MCF 10A (cell line): ENCODE measurements at places on chromosomes 7 and 10. TPM values are rescaled to one million over a fixed set of nuclear protein-coding genes. Genes with fewer than 3 reads are reported as not detected.

The INMT gene
- total RNA-seq: not detected in 2 replicates

The SCIN gene
- total RNA-seq: not detected in 2 replicates

GRCh38 chr10:48683868-48684267 is 805 bp upstream of the WDFY4 start:
- no peak for DNase-seq
- H3K27me3 ChIP-seq: peaks cover 31% of the 10 kb centered on the region

GRCh38 chr7:71558806-71559613 is 427.1 kb downstream of the GALNT17 start:
- H3K36me3 ChIP-seq: no peaks in the 10 kb centered on the region
- H3K27ac ChIP-seq: no peak overlapping the region
- DNase-seq: no peak
- no peak overlapping the region for H3K4me3 ChIP-seq
- no peaks in the 10 kb centered on the region for H3K4me1 ChIP-seq

DNA sequence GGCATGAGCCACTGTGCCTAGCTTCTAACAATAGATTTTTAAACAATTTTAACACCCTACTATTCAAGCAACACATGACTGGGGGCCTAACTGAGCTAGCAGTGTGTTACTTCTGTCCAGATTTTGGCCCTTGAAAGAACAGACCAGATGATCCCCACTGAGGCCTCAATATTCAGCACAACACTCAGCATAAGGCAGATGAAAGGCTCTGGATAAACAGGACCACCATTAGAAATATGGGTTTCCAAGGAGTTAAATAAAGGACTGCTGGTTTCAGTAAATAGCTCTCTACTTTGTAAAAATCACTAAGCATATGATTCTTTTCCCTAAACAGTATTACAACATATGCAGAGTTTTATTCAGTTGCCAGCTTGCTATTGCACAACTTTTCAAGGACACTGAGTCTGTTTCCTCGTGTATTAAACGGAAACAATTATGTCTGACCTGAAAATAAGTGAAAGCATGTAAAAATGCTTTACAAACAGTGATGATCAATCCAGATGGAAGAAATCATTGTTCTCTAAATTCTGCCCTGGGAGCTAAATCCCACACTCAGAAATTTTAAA is 23.8 kb upstream of the FZD1 start:
- peak; percentile 72 for DNase-seq
- H3K4me3 ChIP-seq: peak overlapping the region; percentile 35
- peak overlapping the region; percentile 89 for H3K27ac ChIP-seq
- no peaks in the 10 kb centered on the region for H3K36me3 ChIP-seq
- peaks cover 39% of the 10 kb centered on the region for H3K4me1 ChIP-seq

The NXPH1 gene
- total RNA-seq: not detected in 2 replicates

The TUBAL3 gene
- total RNA-seq: 0.22 and 0.44 TPM in 2 replicates

The ZNF425 gene
- total RNA-seq: 2.6 and 3.3 TPM in 2 replicates

GRCh38 chr10:24603333-24603732 is 120.4 kb downstream of the ARHGAP21 start:
- peaks cover 61% of the 10 kb centered on the region for H3K36me3 ChIP-seq
- H3K4me1 ChIP-seq: peaks cover 9% of the 10 kb centered on the region
- no peaks in the 10 kb centered on the region for H3K27me3 ChIP-seq
- H3K4me3 ChIP-seq: no peak overlapping the region

- H3K4me1 ChIP-seq: peaks cover 6% of the 10 kb centered on the region
- H3K27ac ChIP-seq: no peak overlapping the region
- no peak for DNase-seq
Measured at GRCh38 chr7:73642834-73643233, 18.5 kb upstream of the MLXIPL start.

The C7orf57 gene
- total RNA-seq: 0.37 and 0.52 TPM in 2 replicates

GRCh38 chr7:127761196-127761595 is 109.2 kb downstream of the SND1 start:
- H3K4me3 ChIP-seq: no peak overlapping the region
- H3K27me3 ChIP-seq: no peaks in the 10 kb centered on the region
- peaks cover 26% of the 10 kb centered on the region for H3K36me3 ChIP-seq
- H3K4me1 ChIP-seq: no peaks in the 10 kb centered on the region

DNA sequence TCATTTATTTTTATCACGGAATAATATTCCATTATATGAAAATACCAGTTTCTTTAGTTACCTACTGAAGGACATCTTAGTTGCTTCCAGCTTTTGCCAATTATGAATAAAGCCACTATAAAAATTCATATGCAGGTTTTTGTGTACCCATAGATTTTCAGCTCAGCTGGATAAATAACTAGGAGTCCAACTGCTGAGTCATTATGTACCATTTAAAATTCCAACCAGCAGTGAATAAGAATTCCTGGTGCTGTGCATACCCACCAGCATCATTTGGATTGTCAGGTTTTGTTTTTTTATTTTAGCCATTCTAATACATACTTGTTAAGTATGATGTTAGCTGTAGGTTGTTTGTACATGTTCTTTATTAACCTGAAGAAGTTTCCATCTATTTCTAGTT is 14.5 kb downstream of the FAM24B start:
- peak overlapping the region; percentile 45 for H3K4me3 ChIP-seq
- H3K27ac ChIP-seq: peak overlapping the region; percentile 99
- H3K27me3 ChIP-seq: no peaks in the 10 kb centered on the region
- peak; percentile 33 for DNase-seq

DNA sequence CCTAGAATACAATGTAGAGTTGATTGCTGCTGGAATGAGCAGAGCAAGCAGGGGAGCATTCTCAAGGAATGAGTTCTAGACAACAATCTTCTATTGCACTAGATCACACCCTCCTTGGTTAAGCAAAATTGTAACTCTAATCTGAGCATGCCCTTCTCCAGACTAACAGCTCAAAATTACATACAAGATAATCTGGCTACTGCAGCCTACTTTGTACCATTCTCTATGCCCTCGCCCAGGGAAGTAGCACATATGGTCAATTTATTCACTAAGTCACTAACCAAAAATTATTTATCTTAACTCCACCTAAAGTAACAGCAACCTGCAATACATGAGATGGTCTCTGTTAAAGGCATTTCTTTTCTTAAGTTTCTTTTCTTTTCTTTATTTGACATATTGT is 42.5 kb upstream of the KCTD7 start:
- H3K36me3 ChIP-seq: peaks cover 55% of the 10 kb centered on the region
- H3K4me1 ChIP-seq: peaks cover 17% of the 10 kb centered on the region
- no peak for DNase-seq
- no peak overlapping the region for H3K27ac ChIP-seq
- no peak overlapping the region for H3K4me3 ChIP-seq
- no peaks in the 10 kb centered on the region for H3K27me3 ChIP-seq

The EMX2 gene
- total RNA-seq: not detected in 2 replicates

The CDNF gene
- 1.9 and 2.9 TPM in 2 replicates for total RNA-seq

The PGAM2 gene
- total RNA-seq: not detected in 2 replicates

The SORCS1 gene
- 0.54 TPM in 1 of 2 replicates, not detected in the other for total RNA-seq

DNA sequence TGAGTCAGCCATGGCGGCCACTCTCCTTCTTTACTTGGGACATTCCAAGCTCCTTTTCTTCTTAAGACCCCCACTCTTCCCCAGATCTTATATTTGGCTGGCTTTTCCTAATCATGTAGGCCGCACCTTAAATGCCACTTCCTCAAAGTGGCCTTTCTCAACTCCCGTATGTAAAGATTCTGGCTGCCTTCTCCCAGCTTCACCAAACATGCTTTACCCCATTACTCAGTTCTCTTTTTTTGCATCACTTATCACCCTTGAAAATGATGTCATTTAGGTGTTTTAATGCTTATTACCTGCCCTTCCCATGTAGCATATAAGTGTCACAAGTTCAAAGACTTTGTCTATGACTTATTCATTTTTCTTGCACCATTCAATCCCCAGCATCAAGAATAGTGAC is 810.1 kb upstream of the CELF2 start:
- no peaks in the 10 kb centered on the region for H3K36me3 ChIP-seq

DNA sequence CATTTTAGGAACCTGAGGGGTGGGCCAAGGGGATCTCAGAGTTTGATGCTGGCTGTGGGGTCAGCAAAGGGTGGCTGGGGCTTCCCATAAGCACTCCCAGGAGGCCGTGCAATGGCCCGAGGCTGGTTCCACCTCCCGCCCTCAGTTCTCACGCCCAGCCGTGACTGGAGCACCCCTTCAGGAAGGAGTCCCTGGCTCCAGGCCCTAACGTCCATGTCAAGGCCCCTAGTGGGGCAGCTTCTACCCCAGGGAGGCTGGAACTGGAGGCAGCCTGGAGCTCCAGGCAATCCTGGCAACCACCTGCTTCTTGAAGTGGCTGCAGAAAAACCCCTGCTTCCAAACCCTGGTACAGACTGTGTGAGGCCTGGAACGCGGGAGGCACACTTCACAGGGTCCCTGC is 165.5 kb downstream of the DIP2C start:
- no peak overlapping the region for H3K27ac ChIP-seq
- no peaks in the 10 kb centered on the region for H3K36me3 ChIP-seq
- H3K27me3 ChIP-seq: peaks cover 11% of the 10 kb centered on the region
- H3K4me1 ChIP-seq: peaks cover 19% of the 10 kb centered on the region

DNA sequence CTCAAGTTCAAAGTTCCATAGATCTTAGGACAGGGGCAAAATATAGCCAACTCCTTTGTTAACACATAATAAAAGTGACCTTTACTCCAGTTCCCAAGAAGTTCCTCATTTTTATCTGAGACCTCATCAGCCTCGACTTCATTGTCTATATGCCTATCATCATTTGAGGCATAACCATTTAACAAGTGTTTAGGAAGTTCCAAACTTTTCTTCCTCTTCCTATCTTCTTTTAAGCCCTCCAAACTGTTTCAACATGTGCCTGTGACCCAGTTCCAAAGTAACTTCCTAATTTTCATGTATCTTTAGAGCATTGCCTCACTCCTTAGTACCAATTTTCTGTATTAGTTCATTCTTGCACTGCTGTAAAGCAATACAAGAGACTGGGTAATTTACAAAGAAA is 569.1 kb downstream of the ANKRD7 start:
- peaks cover 70% of the 10 kb centered on the region for H3K27me3 ChIP-seq
- no peaks in the 10 kb centered on the region for H3K36me3 ChIP-seq
- no peak for DNase-seq
- H3K27ac ChIP-seq: no peak overlapping the region

GRCh38 chr7:73977619-73978618 is 50.1 kb upstream of the ELN start:
- DNase-seq: no peak
- H3K27ac ChIP-seq: no peak overlapping the region
- H3K4me3 ChIP-seq: no peak overlapping the region
- H3K36me3 ChIP-seq: no peaks in the 10 kb centered on the region

DNA sequence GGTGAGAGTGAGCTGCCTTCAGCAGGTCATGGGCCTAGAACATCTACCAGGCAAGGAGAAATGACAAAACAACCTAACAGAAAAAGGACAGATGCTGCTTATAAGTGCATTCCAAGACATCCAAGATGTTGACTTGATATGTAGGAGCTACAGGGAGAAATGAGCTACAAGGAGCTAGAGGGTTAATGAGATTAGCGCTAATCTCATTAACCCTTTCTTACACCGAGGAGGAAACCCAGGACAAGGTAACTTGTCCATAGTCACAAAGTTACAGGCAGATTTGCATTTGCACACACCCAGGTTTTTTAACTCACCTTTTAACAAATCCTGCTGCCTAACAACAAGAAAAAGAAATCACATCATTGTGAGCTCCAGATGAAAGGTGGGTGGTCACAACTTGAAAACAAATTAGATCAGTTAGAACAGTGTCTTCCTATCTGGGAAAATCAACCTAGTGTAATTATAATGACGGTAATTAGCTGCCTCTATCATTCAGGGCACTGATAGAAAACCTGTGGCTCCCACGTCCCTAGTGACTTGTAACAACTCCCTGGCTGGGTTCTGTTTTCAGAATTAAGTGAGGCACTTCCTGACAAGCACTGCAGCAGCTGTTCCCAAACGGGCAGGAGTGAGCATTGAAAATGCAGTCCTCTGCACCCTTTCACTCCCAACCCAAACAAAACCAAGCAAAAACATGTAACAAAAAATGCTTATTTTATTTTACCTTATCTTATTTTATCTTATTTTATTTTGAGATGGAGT is 5.7 kb downstream of the KIAA1549 start:
- H3K27me3 ChIP-seq: no peaks in the 10 kb centered on the region
- H3K4me3 ChIP-seq: no peak overlapping the region
- H3K36me3 ChIP-seq: no peaks in the 10 kb centered on the region
- H3K4me1 ChIP-seq: peaks cover 18% of the 10 kb centered on the region

DNA sequence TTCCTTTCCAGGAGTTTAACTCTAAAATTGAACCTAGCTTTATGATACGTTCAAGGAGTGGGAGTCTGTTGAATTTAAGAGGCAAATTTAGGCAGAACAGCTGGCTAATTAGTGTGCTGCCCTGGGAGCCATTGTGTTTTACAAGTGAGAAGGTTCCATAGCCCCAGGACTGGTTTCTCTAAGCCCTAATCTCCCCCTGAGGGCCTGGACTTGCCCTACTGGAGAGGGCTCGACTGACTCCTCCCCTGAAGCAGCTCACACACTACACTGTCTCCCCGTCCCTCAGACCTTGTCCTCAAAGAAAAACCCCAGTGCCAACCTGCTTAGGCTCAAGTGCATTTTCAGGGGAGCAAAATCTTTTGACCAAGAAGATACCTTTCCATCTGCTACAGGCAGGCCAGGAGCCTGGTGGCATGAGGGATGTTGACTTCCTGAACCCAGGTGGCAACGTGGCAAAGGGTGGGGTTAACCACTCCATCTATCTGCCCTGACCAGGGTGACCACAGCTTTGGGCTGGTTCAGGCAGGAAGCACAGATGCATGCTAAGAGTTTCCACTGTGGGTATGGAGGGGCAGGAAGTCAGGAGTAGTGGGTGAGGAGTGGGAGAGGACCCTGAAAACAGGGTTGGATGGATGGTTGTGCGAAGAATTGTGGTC is 68.9 kb upstream of the CARD11 start:
- peaks cover 24% of the 10 kb centered on the region for H3K27me3 ChIP-seq
- H3K27ac ChIP-seq: no peak overlapping the region
- H3K4me1 ChIP-seq: no peaks in the 10 kb centered on the region
- no peak for DNase-seq
- H3K4me3 ChIP-seq: no peak overlapping the region
- no peaks in the 10 kb centered on the region for H3K36me3 ChIP-seq

- peaks cover 48% of the 10 kb centered on the region for H3K27me3 ChIP-seq
- no peak for DNase-seq
- no peak overlapping the region for H3K27ac ChIP-seq
- H3K4me3 ChIP-seq: no peak overlapping the region
- no peaks in the 10 kb centered on the region for H3K36me3 ChIP-seq
- H3K4me1 ChIP-seq: no peaks in the 10 kb centered on the region
Measured at GRCh38 chr7:119748991-119749390, 524.0 kb upstream of the KCND2 start.

DNA sequence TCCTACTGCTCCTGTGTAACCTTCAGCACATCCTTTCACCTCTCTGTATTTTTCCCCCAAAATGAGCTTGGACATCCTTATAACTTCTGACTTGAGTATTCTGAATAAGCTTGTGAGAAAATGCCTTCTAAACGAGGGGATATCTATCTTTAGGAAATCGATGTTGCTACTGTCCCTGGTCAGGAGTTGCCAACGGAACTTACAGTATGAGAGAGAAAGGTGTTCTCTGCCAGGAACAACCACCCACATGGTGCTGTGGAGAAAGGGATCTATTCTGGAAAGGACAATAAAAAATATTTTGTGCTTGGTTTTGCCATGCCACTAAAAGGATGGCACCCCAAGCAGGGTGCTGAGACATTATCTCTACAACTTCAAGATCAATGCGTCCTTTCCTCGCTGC is 186.6 kb upstream of the AOAH start:
- peaks cover 5% of the 10 kb centered on the region for H3K4me1 ChIP-seq
- no peak overlapping the region for H3K27ac ChIP-seq
- DNase-seq: no peak

- DNase-seq: peak; percentile 57
- peak overlapping the region; percentile 72 for H3K27ac ChIP-seq
- H3K4me1 ChIP-seq: peaks cover 5% of the 10 kb centered on the region
Measured at GRCh38 chr10:93080350-93081046, 6.8 kb downstream of the CYP26A1 start.
